Fibroblast of skin of abdomen (primary cell): ENCODE measurements at places on chromosomes 16 and 17.

GRCh38 chr17:3514873-3515272 is 39.1 kb downstream of the ASPA start:
- no peak for DNase-seq

DNA sequence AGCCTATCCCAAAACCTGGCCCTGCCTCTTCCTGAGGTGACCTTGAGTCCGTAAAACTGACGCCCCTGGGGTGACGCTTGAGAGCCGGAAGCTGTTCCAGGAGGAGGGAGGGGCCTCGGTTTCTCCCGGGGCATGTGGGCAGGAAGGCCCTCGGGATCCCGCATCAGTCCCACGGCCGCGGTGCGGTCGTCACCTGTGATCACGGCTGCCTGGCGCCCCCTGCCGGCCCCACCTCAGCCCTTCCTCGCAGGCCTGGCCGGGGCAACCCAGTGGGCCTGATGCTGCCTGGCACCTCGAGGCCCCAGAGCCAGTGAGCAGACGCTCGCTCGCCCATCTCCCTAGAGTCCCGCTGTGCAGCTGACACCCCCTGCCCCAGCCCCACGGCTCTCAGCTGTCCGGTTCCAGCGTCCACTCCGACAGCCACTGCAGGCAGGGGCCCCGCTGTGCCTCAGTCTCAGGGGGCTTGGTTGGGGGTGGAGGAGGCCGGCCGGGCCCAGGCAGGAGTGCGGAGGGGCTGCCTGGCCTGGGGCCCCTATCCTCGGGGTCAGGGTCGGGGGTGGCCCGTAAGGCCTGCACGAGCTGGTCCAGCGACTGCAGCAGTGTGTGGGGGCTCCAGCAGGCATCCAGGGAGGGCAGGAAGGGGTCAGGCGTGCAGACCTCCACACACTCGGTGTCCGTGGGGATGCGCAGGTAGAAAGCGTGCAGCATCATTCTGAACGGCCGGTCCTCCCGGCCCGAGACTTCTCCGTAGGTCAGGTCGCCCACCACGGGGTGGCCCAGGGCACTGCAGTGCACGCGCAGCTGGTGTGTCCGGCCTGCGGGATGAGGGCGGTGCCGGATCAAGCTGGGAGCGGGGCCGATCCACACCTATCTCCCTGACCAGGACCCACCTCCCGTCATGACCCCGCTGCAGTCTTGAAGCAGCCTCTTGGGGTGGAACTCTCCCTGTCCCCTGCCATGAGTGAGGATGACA is 2.3 kb downstream of the RPUSD1 start:
- DNase-seq, result peak; percentile 23

- peak; percentile 74 for DNase-seq
These were observed 38.2 kb downstream of the TK2 start for GRCh38 chr16:66511602-66512271.

DNA sequence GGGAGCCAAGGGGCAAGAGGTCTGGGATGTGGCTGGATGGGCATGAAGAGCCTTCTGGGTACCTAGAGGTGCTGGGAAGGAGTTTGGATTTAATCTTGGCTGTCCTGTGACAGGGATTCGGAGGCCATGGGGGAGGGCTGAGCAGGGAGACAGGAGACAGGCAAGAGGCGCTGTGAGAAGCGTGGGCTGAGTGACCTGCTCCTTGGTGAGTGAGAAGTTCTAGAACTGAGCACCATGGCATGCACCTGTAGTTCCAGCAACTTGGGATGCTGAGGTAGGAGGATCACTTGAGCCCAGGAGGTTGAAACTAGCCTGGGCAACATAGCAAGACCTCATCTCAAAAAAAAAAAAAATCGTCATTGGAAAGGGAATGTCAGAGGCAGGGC is 78.3 kb upstream of the PLCG2 start:
- no peak for DNase-seq

DNA sequence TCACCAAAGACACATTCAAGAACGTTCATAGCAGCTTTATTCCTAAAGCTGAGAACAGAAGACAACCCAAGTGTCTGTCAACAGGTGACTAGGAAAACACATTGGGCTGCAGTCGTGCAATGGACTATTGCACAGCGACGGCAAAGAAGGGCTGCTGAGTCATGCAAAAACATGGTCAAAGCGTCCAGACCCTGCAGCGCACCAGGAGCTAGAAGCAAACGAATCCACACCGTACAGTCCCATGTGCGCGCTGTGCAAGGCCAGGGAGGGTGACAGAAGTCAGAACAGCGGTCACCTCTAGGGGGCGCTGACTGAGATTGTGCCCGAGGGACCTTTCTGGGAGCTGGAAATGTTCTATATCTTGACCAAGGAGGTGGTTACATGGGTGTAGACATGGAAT is 266.4 kb downstream of the MAF start:
- DNase-seq, result no peak

- DNase-seq, result peak; percentile 98
These were observed 4.2 kb upstream of the MAP3K14 start for GRCh38 chr17:45320931-45321461.

DNA sequence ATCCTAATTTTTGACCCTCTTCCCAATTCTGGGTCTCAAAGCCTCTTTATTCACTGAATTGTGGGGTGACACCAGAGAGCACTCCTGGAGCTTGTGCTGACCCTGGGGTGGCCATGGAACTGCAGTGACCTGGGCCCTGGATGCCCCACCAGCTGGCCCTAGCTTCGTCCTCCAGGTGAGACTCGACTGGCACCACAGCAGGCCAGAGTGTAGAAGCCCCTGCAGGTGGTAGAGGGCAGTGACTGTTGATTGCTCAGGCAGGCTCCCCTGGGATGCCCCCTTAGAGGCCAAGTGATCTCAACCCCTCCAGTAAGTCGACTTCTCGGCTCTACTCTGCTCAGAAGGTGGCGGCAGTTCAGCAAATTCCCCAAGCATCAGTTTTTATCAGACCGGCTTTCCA is 6.4 kb downstream of the FA2H start:
- DNase-seq, result no peak

DNA sequence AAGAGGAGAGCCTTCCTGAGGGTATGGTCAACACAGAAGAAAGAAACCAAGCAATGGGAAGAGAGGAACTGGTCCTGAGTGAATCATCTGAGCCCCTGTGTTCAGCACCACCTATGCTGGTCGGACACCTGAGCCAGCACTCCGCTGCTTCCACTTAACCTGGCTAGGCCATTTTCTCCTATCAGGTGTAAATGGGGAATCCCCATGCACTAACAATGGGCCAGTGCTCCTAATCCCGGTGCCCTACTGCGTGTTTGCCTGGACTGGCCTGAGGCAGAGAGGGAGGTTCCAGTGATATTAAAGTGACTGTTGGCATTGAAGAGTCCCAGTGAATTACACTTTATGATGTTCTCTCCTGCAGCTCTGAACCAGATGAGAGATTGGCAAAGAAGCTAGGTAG is 34.4 kb upstream of the XYLT2 start:
- no peak for DNase-seq

DNA sequence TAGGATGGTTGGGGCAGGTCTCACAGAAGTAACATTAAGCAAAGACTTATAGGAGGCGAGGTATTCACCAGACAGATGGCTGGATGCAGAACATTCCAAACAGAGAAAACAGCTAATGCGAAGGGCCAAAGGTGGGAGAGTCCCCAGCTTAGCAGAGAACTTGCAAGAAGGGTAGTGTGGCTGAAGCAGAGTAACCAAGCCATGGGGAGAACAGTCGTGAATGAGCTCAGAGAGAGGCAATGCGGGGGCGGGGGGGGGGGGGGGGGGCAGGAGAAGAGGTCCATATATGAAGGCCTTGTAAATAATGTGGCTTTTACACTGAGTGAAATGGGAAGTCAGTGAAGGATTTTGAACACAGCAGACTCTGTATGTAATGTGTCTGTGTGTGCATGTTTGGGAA is 81.3 kb downstream of the SMG6 start:
- no peak for DNase-seq

GRCh38 chr17:72379516-72379915 is 258.7 kb downstream of the SOX9 start:
- DNase-seq, result no peak

DNA sequence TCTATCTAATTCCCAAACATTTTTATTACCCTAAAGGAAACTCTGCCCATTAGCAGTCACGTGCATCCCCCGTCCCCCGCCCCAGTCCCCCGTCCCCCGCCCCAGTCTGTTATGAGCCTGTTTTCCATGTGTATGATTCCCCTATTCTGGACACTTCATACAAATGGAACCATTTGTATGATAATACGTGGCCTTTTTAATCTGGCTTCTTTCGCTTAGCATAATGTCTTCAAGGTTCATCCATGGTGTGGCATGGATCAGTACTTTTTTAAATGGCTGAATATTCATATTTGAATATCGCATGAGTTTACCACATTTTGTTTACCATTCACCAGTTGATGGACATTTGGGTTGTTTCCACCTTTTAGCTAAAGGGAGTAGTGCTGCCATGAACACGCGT is 49.5 kb downstream of the DNAH2 start:
- no peak for DNase-seq

DNA sequence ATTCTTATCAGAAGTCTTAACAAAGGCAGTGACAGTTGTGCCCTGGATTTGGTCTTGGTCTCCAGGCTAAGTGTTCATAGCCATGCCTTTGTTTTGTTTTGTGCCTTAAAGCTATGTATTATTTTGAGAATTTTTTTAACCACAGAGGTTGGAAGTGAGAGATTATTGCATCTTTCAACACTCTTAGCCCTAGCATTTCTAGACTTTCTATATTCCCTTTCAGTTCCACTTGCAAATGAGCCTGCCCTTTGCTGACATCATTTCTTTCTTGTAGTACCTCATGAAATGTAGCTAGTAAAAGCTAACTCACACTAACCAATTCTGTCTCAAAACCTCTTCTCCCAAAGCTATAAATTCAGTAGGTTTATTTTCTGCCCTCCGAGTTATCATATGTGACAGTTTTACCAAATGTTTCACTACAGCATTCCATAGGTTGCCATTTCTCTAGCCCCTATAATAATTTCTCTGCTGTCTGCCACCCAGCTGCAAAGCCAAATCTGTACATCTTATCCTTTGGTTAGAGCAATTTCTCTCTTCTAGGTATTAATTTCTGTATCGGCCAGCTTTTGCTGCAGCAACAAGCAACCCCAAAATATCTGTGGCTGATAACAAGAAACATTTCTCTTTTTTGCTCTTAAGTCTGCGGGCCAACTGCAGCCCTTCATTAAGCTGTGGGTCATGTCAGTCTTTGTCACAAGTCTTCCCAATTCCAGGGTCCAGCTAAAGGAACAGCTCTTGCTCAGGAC is 14.2 kb upstream of the CCL1 start:
- no peak for DNase-seq
